ENCODE measurements at places on chromosomes 1 and 21.

DNA sequence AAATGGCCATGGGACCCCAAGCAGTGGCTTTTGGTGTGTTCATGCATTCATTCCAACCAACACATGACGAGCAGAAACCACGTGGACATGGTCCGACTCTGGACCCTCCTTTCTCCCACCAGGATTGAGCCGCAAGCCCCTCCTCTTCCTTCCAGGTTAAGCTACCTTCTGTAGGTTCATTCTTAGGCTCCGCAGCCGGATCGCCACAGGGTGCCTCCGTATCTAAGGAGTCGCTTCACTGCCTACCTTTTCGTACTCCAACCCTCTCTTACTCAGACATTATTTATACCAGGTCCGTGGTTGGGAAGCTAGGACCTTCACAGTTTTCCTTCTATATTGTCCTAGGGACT lies 63.6 kb downstream of the RHBG start:
- DNase-seq = no peak

DNA sequence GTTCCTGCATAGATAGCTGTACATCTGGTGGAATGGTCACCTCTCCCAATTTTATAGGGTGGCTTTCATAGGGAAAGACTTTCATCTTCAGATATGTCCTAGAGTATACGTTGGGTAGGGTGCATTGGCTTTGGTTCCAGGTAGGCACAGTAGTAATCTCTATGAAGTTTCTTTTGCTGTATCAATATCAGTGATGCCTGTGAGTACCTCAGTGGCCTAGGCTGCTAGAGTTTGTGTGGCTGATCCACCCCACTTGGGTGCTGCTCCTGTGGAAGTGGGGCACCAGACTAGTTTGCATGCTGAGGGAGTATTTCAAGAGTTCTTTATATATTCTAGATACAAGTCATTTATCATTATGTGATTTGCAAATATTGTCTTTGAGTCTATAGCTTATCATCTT lies 370.5 kb upstream of the VAMP3 start:
- no peak for DNase-seq

GRCh38 chr1:81936853-81937252 lies 136.1 kb downstream of the ADGRL2 start:
- DNase-seq = no peak

DNA sequence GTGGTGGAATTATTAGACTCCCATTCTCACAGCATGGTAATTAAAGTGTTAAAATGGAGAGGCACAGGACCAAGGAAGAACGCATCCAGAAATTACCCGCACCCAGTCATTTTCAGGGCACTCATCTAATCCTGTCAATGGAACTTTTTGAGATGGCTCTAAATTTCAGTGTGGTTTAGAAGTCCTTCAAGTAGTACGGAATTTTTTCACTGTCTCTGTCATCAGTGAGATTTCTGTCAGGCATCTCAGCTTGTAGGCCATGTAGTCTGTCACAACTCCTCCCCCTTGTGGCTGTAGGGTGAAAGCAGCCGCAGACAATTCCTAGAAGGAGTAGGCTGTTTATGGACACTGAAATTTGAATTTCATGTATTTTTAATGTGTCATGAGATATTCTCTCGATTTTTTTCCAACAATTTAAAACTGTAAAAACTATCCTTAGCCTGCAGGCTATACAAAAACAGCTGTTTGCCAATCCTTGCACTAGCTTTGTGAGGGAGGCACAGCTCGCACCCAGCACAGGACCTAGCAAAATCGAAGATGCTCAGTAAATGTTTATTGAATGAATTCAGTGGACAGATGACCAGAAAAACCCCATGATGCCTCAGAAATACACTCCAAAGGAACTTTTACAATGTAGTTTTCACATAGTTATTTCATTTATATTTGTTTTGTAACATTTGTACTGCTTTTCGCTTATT lies 6.6 kb upstream of the NUP133 start:
- DNase-seq = peak; percentile 42

GRCh38 chr1:205329719-205330118 lies 8.2 kb upstream of the NUAK2 start:
- no peak for DNase-seq

All from T-helper 9 cell (primary cell).